ENCODE measurements at places on chromosomes 16 and 17.

DNA sequence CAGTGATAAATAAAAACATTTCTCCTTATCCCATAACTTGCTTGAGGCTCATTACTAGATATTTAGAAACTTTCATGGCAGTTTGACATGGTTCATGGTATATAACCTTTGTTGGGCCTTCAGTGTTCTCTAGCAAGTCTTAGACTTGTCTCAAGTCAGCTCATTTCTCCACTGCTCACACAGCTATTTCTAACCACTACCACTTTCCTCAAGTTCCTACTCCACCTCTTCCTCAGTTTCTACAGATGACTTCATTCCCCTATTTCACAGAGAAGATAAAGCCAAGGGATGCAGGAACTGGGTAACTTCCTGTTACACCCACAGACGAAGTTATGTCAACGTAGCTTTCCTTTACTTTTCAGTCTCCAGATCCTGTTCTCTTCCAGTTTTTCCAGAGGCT, 23.2 kb downstream of the NLK start:
- H3K36me3 ChIP-seq: no peaks in the 10 kb centered on the region
- peaks cover 5% of the 10 kb centered on the region for H3K4me1 ChIP-seq
- no peaks in the 10 kb centered on the region for H3K27me3 ChIP-seq
- DNase-seq: no peak

- H3K36me3 ChIP-seq: no peaks in the 10 kb centered on the region
- H3K27ac ChIP-seq: peak overlapping the region; percentile 43
- H3K4me3 ChIP-seq: no peak overlapping the region
- no peaks in the 10 kb centered on the region for H3K27me3 ChIP-seq
- H3K4me1 ChIP-seq: no peaks in the 10 kb centered on the region
Observed at GRCh38 chr17:15377616-15378015, 36.2 kb upstream of the TEKT3 start.

GRCh38 chr17:42184713-42185620, at the start of gene HCRT:
Gene HCRT (minus strand): TSS chr17:42185452. CDS start chr17:42185365, 87 bp downstream.
- peaks cover 17% of the 10 kb centered on the region for H3K27me3 ChIP-seq
- H3K36me3 ChIP-seq: no peaks in the 10 kb centered on the region
- no peaks in the 10 kb centered on the region for H3K4me1 ChIP-seq
- peak within 1 kb of the TSS; percentile 32 for H3K4me3 ChIP-seq
- DNase-seq: no peak
- peak within 1 kb of the TSS; percentile 36 for H3K27ac ChIP-seq

DNA sequence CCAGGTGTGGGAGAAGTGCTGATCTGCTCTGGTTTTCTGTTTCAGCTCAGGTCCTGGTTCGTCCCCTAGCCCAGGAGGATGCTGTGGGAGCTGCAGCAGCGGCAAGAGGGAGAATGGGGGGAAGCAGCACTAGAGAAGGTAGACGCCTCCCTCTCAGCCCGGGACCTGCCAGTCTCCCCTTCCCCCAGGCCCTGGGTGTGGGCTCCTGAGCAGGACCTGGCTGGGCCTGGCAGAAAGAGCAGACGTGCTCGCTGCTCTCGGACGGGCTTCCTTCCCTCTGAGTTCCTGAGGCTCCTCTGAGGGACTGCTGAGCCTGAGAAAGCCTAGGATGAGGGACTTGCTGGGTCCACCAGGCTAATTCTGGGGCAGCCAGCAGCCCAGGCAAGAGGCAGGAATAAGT, 3.1 kb downstream of the PRCD start:
- no peaks in the 10 kb centered on the region for H3K27me3 ChIP-seq
- peaks cover 6% of the 10 kb centered on the region for H3K4me1 ChIP-seq
- DNase-seq: no peak
- no peak overlapping the region for H3K4me3 ChIP-seq
- no peak overlapping the region for H3K27ac ChIP-seq

DNA sequence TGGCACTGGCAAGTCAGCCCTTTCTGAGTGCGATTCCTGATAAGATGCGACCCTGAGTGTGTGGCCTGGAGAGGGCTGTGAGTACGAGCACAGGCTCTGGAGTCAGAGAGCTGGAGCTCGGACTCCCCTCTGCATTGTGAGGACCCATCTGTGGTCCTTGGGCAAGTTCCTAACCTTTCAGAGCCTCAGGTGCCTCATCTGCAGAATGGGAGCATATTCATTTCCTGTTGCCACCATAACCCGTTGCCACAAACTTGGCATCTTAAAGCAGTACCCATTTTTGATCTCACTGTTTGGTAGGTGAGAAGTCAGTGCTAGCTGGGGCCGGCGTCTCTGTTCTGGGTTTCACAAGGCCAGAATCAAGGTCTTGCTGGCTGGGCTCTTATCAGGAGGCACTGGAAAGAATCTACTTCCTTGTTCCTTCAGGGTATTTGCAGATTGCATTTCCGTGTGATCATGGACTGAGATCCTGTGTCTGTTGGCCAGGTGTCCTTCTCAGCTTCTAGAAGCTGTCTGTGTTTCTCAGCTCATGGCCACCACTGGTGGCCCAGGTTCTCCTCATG, 20.2 kb downstream of the KNOP1 start:
- peak overlapping the region; percentile 68 for H3K27ac ChIP-seq
- H3K27me3 ChIP-seq: no peaks in the 10 kb centered on the region
- DNase-seq: no peak
- H3K36me3 ChIP-seq: no peaks in the 10 kb centered on the region

- no peak for DNase-seq
- no peaks in the 10 kb centered on the region for H3K4me1 ChIP-seq
- H3K36me3 ChIP-seq: no peaks in the 10 kb centered on the region
- H3K4me3 ChIP-seq: no peak overlapping the region
- H3K27me3 ChIP-seq: no peaks in the 10 kb centered on the region
Observed at GRCh38 chr17:22703204-22703603, 1010.9 kb downstream of the KCNJ18 start.

DNA sequence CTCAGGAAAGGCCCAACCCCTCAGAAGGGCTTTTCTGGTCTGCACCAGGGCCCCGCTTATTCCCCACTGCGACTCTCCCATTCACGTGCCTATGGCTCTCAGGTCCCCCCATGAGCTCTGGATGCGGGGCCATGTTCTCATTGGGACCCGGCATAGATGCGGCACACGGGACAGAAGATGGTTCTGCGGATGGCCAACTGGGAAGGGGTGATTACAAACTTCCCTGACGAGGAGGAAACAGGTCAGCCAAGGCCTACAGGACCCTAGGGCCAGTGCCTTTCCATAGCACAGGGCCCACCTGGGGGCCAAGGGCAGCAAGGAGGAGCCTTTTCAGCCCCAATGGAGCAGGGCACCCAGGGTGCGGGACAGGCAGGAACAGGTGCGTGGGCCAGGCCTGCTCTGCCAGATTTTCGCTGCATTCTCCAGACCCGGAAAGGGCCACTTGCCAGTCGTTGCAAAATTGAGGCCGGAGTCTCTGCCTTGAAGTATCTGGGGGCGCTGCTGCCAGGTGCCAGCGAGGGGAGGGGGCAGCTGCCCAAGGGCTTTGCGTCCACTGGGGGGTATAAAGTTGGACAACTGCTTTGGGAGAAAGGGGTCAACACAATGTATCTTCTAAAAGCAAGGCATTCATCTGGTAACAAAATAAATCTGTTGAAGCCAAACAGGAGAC, 20.5 kb downstream of the SLC7A5 start:
- no peak overlapping the region for H3K27ac ChIP-seq
- no peak overlapping the region for H3K4me3 ChIP-seq
- no peaks in the 10 kb centered on the region for H3K4me1 ChIP-seq
- no peaks in the 10 kb centered on the region for H3K36me3 ChIP-seq
- H3K27me3 ChIP-seq: no peaks in the 10 kb centered on the region

DNA sequence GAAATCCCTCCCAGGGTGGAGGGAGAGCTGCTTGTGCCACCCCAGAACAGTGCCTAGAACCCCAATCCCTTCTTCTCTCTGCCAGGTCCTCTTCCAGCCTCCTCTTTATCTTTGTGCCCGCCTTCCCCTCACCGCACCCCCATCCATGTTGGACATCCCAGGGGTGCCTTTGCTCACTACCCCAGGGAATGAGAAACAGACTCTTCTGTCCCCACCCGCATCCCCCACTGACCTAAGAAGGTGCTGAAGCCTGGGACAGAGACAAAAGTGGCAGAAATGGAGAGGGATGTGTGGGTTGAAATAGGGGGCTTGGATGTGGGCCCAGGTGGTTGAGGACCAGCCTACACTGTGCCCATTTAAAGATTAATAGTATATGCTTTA, 17.0 kb downstream of the ALOX15B start:
- no peak overlapping the region for H3K4me3 ChIP-seq
- H3K27ac ChIP-seq: no peak overlapping the region
- no peaks in the 10 kb centered on the region for H3K27me3 ChIP-seq
- DNase-seq: no peak

DNA sequence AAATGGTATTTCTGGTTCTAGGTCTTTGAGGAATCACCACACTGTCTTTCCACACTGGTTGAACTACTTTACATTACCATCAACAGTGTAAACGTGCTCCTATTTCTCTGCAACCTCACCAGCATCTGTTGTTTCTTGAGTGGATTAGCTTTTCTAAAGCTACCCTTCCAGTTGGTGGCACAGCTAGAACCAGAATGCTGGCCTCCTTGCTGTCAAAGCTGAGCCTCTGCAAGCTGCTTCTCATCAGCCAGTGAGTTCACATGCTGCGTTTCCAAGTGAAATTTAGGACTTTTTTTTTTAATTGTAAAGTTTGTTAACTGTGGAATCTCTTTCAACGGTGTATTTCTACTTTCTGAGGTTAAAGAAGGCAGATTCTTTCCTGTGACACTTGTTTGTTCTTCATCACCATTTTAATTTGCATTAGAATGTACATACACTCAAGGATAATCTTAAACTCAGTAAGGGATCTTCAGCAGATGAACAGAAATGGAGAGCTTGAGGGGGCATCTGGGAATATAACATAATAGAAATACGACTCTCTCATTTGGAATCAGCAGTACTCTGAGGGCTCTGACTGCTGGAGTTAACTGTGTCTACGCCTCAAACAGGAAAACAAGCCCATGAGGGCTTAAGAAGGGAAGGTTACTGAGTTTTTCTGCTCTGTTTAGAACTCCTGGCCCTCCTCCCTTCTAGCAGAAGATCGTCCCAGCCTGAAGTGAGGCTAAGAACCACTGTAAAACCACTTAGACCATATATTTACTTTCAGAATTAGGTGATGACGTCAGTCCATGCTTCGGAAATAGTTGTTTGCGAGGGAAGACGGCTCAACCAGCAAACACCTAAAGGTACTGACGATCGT, 148.4 kb upstream of the FAM20A start:
- H3K27ac ChIP-seq: peak overlapping the region; percentile 31
- no peaks in the 10 kb centered on the region for H3K4me1 ChIP-seq
- no peak overlapping the region for H3K4me3 ChIP-seq
- no peaks in the 10 kb centered on the region for H3K27me3 ChIP-seq

Measured in uterus (tissue), 4 donors.